ENCODE measurements at places on chromosomes 1 and 21.

- DNase-seq = no peak
Observed at GRCh38 chr1:228018961-228019721, 12.3 kb downstream of the WNT3A start.

DNA sequence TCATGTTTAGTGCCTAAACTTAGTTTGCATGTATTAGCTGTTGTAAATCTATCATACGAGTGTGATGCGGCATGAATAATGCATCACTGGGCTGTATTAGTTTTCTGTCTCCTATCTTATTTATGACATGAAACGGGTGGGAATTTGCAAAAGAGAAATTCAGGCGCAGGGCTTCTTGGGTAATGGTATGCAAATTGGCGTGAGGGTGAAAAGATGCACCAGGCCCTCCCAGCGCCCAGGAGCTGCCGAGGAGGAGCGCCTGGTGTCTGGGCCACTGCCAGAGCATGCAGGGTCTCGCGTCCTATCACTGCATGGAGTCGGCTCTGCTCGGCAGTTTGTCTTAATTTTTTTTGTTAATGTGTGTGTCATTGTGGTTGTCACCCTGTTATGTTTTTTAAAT is 82.9 kb upstream of the ACTL8 start:
- no peak for DNase-seq

GRCh38 chr1:205072881-205073280 is 11.4 kb downstream of the TMEM81 start:
- DNase-seq = no peak

DNA sequence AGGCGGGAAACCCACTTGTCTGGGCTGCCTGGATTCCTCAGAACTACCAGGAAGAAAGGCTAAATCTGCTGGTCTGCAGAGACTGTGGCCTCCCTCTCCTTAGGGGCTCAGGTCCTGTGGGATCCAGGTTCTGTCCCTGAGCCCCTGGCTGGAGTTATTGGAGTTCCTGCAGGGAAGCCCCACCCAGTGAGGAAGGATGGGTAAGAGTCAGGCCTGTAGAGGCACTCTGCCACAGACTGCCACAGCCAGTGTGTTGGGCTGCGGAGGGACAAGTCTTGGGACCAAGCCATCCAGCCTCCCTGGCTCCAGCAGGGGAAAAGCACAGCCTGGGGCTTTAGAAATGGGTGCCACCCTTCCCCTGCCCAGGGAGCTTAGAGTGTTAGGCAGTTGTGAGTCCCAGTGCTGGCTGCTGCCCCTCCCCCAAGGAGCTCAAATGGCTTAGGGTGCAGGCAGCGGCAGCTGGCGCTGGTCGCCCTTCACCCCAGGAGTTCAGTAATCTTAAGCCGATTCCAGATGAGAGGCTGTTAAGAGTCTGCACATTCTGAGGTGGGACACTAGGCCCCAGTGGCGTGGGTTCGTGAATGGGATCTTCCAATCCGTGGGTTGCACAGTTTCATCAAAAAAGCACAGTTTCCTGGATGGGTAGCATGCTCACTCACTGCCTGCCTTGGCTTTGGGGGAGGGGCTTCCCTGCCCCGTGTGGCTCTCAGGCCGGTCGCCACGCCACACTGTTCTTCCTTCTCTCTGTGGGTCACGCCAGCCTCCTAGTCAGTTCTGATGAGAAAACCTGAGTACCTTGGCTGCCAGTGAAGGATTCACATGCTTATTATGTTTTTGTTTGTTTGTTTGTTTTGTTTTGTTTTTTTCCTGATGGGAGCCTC is 57.6 kb upstream of the FMO3 start:
- no peak for DNase-seq

- DNase-seq = no peak
Observed at GRCh38 chr1:230277201-230278025, 148.7 kb downstream of the PGBD5 start.

DNA sequence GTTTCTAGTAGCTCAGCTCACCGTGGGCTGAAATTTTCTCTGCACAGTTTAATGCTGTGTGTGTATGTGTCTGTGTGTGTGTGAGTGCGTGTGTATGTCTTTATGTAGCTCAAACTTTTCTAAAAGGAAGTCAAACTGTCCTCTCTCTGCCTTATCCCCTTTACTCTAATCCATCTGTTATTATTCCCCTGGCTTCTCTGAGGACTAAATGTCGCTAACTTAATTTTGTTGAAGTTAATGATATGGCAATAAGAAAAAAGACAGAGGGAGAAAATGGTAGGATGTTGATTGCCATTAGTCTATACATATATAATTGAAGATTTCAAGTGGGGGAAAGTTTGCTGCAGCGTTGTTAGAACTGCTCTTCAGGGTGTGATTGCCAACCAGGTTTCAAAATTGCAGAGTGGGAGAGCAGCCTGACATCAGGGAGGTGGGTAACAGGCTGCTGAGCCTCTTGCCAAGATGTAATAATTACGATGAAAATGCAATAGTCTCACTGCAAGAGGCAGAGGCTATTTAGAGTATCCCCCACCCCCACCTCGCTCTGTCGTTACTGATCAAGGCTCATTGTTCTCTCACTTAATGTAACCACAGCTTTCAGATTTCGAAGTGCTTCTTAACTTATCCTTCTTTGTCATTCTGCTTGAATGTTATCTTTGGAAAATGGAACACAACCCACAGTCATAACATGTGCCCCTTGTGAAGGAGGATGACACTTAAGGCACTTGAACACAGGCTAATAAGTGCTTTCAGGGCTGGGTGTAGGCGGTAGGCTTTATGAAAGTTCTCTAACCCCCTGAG is 559.0 kb upstream of the PLXNA2 start:
- DNase-seq = no peak

GRCh38 chr1:94843430-94843829 is 23.3 kb downstream of the SLC44A3 start:
- no peak for DNase-seq

GRCh38 chr1:227323171-227323966 is 5.1 kb upstream of the CDC42BPA start:
- DNase-seq = no peak

- no peak for DNase-seq
Observed at GRCh38 chr1:203704120-203704519, 60.9 kb upstream of the LAX1 start.

- no peak for DNase-seq
Observed at GRCh38 chr1:202129453-202130296, 7.0 kb downstream of the GPR37L1 start.

DNA sequence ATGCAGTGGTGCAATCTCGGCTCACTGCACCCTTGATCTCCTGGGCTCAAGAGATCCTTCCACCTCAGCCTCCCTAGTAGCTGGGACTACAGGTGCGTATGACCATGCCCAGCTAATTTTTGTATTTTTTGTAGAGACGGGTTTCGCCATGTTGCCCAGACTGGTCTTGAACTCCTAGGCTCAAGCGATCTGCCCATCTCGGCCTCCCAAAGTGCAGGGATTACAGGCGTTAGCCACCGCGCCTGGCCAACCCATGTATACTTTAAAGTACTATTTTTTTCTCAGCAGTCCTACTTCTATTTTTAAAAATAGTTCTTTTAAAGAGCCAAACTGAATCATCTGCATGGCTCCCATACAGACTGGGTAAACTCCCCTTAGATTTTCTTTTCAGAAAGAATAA is 3.5 kb downstream of the STK40 start:
- DNase-seq = no peak

Measured in stimulated activated CD4-positive, alpha-beta T cell treated with anti-CD3 and anti-CD28 coated beads, Interleukin-1b, Interleukin-23, amount 100 ng/mL, for 1 hour (primary cell).